ENCODE measurements at places on chromosomes 12 and 14.
A peak's percentile ranks its signal among the peaks of the same experiment; 100 is the strongest.

- DNase-seq = peak; percentile 43
These were observed 142.5 kb upstream of the SSTR1 start for GRCh38 chr14:38065106-38065762.

DNA sequence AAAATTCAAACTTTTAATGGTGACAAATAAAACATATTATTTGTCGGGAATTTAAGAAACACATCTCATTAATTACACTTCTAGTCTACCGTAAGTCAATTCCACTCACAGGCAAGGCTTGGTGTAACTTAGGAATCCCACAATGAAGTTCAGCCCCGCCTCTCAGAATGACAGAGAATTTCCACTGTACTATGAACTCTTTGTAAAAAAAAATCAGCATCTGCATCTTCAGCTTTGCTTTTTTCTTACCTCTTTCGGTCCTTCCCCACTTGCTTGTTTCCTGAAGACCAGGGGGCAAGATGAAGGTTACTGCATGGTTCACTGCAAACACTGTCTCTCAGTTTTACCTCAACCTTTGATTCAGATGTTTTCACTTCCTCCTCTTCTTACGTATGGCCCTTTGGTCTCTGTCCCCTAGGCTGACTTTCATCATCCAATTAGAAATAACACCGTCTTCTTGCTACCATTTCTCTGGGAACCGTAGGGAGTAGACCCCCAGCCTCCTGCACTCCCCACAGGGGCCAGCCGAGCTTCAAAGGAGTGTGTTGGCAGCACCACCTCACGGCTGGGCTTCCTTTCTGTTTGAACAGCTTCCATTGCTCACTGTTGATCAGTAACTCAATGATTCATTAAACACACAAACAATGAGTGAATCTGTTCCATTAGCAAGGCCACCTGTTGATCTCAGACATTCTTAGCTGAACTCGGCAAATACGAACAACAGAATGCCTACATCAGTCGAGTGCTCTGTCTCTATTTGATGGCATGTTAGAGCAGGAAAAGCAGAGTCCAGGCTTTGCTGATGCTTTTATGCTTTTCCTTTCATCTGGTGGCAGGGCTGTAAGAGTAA, 343.0 kb downstream of the BMP4 start:
- peak; percentile 59 for DNase-seq

GRCh38 chr12:90111791-90112580, 403.3 kb upstream of the ATP2B1 start:
- DNase-seq = no peak

- DNase-seq = no peak
These were observed 67.0 kb upstream of the FERMT2 start for GRCh38 chr14:53017837-53018236.

DNA sequence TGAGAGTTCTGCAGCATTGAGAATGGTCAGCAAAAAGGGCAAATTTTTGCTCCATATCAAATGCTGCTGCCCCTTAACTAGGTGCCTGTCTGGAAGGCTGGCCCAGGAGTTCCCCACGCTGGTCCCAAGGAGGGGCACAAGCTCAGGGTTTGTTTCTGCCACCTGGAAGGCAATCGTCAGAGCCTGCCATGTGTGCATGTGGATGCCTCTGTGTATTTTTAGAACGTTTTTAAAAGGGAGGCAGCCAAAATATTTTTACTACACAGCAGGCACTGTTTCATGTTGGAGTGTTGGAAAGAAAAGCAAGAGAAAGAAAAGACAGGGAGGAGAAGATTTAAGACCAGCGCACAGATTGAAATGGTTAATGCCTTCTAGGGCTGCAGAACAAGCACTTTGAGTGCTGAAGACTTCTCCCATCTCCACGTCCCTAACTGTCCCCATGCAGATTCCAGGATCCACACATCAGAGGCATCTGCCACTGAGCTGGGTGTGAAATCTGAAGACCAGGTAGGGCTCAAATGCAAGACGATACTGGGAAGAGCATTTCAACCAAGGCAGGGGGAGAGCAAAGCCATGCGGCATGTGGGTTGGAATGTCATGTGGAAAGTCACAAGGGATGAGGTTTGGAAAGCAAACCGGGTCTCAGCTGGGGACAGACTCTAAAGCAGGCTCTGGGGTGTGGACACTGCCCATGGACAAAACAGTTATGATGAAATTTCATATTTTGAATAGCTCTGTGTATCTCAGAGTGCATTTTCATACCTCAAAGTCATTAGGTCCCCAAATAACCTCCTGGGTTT, 557.2 kb downstream of the BCL11B start:
- DNase-seq = no peak

DNA sequence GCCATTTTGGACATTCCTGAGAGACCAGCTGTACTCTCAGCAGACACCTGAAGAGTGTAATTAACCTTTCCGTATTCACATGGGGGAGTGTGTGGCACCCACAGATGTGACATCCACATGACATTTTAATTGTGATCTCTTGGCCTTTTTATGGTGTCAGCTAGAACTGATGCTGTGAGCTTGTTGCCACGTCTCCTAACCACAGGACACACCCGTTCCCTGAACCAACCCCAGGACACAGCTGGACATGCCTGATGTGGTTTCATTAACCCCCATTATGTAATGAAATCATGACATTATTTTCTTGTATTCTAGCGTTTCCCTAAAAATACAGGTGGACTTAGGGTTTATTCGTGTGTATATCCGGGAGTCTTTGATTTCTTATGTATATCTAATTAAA, 1036.1 kb downstream of the TMEM121 start:
- no peak for DNase-seq

DNA sequence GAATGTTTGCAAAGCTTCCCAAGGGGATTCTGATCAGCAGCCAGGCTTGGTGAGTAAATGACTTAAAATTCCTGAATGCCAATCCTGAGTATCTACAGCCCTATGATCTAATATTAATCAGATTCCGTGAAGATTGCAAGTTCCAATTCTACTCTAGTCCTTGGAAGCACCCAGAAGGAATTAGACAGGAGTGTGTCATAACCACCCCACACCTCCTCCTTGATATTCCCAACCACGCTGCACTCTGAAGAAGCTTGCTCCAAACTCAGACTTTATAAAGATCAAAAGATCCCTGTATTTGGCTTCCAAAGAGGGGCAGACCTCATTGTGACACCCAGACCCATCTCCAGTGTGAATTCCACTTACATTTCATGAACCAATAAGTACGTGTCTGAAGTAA, 306.0 kb downstream of the BCL11B start:
- DNase-seq = no peak

GRCh38 chr12:21523148-21523547, 2.9 kb upstream of the SPX start:
- no peak for DNase-seq

GRCh38 chr12:24705741-24706358, 243.1 kb downstream of the BCAT1 start:
- DNase-seq = no peak

GRCh38 chr12:97292588-97292987, 170.0 kb upstream of the RMST start:
- DNase-seq = no peak

DNA sequence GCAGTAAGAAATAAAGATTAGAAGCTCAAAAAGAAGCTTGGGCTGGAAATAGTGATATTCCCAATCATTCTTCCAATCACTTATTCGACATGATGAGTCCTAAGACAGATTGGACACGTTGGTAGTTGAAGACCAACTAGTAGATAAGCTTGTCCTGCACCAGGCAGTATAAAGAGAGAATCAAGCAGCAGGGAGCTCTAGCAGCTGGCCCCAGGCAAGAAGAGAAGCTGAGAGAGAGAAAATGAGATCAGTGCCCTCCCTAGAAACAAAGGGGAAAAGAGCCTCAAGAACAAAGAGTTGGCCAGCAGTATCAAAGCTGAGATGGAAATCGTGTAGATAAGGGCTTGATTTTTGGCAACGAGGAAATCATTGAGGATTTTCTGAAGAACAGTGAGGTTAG, 20.6 kb downstream of the RASSF8 start:
- peak; percentile 52 for DNase-seq

Data from M059J (cell line).